ENCODE measurements at places on chromosomes 6 and 20.

GRCh38 chr6:89482126-89482525 is 49.2 kb downstream of the ANKRD6 start:
- no peak for DNase-seq

DNA sequence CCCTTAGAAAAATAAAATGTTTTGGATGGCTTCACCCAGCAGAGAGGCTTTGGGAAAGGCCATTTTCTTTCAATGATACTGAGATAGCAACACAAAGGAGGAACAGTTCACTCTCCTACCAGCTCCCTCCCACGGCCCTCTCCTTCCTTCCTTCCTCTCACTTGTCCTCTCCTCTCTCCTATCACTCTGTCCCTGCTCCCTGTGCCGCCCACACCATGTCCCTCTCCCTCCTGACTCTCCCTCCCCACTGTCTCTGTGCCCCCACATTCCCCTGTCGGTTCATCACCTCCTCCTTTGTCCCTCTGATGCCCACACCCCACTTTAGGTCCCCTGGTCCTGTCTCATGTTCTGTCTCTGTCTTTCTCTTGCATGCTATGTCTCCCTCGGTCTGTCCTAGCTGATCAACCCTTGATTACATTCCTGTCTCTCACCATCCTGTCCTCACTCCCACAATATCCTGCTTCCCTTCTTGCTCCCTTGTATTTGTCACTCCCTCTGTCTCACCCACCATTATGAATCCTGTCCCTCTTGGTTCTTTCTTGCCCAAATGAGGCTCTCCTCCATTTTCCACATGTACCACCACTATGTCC is 30.1 kb downstream of the ELMO2 start:
- no peak for DNase-seq

DNA sequence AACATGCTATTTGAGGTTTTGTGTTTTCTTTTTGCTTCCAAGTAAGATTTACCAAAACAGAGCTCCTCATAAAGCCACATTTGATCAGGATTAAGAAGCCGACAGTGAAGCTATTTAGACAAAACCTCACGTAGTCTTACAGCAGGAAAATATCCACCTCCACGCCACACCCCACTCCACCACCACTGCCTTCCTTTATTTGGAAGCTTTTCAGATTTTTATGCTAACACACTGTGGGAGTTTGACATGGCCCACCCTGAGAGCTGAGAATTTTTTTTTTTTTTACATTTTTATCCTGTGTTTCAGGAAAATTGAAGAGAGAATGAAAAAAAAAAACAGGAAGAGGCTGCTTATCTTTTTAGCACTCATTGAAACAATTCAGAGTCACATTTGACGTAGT is 104.8 kb upstream of the MC3R start:
- no peak for DNase-seq

DNA sequence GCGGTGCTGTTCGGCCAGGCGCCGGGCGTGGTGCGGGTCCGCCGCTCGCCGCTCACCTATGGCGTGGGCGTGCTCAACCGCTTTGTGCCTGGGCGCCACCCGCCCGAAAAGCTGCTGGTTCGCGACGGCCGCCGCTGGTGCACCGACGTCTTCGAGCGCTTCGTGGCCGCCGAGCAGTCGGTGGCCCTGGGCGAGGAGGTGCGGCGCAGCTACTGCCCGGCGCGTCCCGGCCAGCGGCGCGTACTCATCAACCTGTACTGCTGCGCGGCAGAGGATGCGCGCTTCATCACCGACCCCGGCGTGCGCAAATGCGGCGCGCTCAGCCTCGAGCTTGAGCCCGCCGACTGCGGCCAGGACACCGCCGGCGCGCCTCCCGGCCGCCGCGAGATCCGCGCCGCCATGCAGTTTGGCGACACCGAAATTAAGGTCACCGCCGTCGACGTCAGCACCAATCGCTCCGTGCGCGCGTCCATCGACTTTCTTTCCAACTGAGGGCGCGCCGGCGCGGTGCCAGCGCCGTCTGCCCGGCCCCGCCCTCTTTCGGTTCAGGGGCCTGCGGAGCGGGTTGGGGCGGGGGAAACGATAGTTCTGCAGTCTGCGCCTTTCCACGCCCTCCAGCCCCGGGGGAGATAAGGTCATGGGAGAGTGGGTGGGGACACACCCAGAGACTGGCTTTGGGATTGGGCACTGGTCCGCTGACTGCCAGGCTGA is 15.7 kb downstream of the ADISSP start:
- no peak for DNase-seq

- no peak for DNase-seq
Measured at GRCh38 chr6:136544326-136544725, 5.9 kb downstream of the MAP7 start.

DNA sequence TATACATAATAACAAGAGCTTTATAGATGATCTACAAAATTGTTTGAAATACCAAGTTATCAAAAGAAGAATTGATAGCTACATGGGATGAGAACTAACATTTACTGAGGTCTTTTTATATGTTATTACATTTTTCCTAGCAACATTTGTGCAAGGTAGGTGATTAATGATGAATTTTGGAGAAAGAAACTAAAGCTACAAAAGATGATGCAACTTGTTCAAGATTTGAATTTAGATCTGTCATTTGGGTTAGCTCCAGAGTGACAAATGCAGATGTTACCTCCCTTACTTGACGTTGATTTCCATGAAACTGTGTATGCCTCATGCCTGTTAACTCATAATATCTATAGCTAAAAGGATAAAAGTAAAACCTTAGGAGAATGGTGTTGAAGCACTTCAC is 84.5 kb upstream of the EYA4 start:
- DNase-seq, result no peak

- no peak for DNase-seq
Measured at GRCh38 chr20:46071573-46071972, 18.2 kb downstream of the NCOA5 start.
